Activated CD4-positive, CD25-positive, alpha-beta regulatory T cell treated with anti-CD3 and anti-CD28 coated beads, Interleukin-2, amount 50 U/mL, for 16 hours (primary cell): ENCODE measurements at places on chromosomes 6 and 20.

DNA sequence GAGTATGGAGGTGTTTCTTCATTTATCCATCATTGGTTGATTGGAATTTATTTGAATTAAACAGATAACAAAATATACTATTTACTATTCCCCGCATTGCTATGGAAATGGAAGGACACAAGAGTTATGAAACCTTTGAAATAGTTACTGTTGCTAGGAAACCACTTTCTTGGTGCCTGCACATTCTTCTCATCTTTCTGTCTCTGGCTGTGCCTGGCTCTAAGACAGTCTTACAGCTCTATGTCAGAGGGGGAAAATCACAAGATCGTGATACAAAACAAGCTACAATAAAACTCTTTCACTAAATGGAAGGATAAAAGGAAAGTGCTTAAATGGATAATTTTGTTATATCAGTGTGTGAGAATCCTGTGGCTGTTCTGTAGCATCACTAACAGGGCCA is 453.0 kb downstream of the LMBRD1 start:
- DNase-seq = no peak

GRCh38 chr6:170076466-170077165 is 214.3 kb downstream of the DLL1 start:
- DNase-seq = no peak

GRCh38 chr6:82322386-82322785 is 41.2 kb upstream of the TPBG start:
- no peak for DNase-seq

DNA sequence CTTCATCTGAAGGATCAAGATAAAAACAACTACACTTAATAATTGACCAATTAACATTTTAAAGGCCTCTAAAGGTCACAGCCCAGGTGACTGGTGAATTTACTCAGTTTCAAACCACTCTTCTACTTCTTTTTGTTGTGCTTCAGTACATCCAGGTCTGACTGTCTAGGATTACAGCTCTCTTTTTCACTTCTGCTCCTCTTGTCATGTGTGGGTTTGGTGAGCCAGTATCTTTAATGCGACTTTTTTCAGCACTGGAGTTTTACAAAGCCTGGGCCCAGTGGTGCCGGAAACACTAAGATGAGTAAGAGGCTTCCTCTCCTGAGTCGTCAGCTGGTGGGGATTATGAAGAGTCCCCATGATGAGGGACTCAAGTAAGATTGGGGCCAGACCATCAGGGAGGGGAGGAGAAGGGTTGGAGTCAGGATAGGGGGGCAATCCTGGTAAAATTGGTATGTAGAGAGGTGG is 27.0 kb downstream of the HECA start:
- peak; percentile 55 for DNase-seq

DNA sequence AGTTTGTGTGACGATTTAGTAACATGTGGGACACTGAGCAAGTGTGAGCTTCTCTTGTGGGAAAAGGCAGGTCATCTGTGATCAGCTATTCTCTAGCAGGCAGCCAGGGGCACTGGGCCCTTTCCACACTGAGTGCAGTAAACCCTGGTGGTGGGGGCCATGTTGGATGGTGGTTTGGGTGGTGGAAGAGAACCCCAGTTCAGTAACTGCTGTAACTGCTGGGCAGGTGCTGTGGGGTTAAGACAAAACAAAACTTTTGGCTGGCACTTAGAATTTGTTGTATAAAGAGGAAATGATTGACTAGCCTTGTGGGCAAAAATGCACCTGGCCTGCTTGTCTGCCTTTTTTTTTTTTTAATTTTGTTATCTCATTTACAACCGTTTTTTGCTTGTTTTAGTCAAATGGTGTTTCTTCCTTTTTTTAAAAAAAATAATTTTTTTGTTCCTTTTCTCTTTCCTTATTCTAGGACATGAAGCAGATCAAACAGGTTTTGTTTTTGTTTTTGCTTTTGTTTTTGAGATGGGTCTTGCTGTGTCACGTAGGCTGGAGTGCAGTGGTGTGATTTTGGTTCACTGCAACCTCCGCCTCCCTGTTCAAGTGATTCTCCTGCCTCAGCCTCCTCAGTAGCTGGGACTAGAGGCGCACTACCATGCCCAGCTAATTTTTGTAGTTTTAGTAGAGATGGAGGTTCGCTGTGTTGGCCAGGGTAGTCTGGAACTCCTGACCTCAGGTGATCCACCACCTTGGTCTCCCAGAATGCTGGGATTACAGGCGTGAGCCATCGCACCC is 59.8 kb downstream of the IGF2R start:
- DNase-seq = no peak

DNA sequence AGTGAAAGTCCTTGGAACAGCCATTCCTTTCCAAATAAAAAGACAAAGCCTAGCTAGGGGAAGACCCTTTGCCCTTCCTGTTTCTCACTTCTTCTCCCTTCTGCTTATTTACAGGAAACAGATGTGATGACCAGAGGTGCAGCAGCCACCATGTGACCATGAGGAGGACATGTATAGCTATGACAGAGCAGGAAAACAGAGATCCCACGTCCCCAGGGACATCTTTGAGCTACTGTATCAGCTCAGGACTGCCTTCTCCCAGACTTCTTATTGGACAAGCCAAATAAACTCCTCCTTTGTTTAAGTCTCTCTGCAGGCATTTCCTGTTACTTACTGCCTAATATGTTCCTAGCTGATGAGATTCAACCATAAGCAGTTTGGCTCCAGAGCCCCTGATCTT is 133.1 kb upstream of the MLN start:
- DNase-seq = no peak

DNA sequence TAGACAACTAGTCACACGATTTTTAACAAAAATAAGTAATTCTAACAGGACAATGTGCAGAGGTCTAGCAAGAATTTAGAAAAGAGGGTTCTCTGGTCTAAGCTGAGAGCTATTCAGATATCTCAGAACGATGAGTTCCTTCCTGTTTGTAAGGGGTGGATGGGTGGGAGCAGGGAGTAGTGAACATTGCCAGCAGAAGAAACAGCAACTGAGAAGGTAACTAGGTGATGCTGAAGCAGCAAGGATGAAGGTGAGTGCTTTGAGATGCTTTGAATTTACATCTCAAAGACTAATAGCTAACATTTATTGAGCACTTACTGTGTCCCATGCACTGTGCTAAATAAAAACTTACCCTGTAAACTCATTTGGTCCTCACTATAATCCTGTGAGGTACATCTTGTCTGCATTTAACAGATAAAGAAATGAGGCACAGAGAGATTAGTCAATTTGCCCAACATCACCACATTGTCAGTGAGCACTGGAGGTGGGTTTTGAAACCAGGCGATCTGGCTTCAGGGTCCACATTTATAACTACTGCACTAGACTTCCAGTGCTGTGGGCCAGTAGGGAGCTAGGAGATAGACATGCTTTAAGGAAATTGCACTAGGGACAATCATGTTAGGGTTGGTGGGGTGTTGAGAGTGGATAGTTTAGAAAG is 15.7 kb downstream of the BRD2 start:
- no peak for DNase-seq

DNA sequence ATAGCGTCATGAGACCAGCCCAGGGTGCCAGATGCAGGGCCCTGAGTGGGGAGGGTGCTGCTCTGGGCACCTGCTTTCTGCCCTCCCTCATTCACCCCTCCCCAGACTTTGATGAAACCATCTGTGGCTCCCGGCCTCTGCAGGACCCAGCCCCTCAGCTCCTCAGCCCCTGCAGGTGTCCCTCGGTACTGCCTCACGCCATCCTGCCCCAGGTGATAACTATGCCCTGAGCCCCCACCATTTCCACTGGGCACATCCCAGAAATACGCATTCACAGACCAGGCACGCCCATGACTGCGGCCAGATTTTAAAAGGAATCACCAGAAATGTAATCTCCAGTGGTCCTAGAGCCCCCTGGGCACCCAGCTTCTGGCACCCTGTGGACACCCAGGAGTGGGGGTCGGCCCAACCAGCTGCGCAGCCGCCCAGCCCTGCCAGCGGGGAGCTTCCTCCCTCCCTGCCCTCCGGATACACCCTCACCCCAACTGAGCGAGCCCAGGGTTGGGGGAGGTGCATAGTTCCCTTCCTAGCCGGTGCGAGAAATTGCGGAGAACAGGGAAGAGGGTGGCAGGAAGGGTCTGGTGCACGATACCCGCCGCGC is 615 bp upstream of the NTSR1 start:
- no peak for DNase-seq

DNA sequence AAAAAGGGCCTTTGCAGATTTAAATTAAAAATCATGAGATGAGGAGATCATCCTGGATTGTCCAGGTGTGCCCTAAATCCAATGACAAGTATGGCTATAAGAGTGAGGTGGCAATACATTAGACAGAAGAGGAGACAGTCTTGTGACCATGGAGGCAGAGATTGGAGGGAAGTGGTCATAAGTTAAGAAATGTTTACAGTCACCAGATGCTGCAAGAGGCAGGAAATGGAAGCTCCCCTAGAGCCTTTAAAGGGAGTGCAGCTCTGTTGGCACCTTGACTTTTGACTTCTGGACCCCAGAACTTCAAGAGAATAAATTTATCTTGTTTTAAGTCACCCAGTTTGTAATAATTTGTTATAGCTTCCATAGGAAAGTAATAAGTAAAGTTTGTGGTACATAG is 61.1 kb downstream of the HMGN3 start:
- no peak for DNase-seq

DNA sequence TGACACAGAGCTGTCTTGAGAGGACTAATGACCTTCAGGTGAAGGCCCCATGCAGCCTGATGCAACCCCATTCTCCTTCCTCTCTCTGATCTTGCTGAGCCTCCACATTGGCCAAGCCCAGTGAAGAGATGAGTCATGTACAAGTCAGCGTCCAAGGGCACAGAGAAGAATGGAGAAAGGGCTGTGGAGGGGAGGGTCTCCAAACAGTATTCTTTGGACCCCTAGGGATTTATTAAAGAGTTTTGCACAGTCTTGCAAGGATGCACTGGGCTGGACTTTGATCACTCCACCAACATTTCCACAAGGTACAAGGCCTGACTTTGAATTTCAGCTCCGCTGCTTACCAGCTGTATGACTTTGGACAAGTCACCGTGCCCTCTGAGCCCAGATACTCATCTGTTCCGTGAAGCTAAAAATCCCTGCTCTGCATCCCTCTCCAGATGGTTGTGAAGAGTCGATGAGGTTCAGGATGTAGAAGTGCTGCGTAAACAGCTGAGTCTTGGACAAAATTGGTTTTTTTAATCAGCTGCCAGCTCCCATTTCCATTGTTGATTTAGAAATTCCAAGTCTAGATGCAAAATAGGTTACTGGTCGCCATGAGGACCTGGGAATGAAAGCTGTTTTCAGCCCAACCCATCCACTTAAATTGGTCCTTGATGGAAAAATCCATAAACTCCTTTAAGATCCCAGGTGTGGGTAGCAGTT is 14.1 kb upstream of the KCNG1 start:
- no peak for DNase-seq

DNA sequence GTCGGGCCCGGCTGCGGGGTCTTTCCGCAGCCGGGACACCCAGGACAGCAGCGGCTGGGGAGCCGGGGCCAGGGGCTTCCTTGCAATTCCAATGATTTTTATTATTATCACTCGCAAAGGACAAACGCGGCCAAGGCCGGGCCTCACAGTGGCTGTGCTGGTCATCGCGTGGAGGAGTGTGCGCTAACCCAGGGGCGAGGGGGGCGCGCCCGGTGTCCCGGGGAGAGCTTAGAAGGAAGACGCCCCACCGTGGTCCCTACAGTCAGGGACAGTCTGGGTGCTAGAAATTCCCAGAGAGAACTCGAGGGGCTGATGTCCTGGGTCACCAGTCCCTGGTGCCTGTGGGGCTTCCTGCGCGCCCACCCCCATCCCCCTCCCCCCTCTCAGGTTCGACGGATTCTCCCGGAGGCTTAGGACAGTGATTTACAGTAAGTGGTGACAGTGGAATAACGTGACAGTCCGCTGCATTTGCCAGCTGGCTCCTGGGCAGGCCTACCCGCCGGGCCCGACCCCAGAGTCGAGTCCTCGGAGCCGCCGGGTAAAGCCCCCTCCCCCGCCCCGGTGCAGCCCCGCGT is 9.5 kb downstream of the FOXC1 start:
- DNase-seq = no peak

GRCh38 chr20:15675813-15676484 is 897.3 kb downstream of the KIF16B start:
- DNase-seq = no peak

GRCh38 chr6:1613688-1614447 is 4.2 kb downstream of the FOXC1 start:
- no peak for DNase-seq

- no peak for DNase-seq
Observed at GRCh38 chr6:56475736-56476457, 166.8 kb downstream of the DST start.

- DNase-seq = no peak
Observed at GRCh38 chr6:158630938-158631616, 13.5 kb downstream of the DYNLT1 start.

- DNase-seq = no peak
Observed at GRCh38 chr20:42173440-42173839, 555.3 kb upstream of the CHD6 start.

DNA sequence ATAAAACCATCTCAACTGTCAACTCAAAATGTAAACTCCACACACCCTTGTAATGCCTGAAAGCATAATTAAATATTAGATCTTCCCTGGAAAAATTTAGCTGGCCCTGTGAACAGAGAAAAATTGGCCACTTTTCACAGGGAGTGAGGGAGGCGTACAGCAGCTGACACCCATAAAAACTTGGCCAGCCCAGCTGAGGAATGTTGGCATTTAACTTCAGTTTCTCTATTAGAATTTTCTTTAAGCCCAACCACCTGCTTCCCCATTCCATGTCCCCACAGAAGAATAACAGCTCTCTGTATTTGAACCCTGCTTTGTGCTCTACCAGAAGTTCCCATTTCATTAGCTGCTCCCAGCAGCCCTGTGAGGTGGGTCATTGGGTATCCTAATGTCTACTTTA is 41.0 kb downstream of the PKHD1 start:
- DNase-seq = no peak

- DNase-seq = no peak
Observed at GRCh38 chr20:13610184-13610583, 28.5 kb downstream of the TASP1 start.

DNA sequence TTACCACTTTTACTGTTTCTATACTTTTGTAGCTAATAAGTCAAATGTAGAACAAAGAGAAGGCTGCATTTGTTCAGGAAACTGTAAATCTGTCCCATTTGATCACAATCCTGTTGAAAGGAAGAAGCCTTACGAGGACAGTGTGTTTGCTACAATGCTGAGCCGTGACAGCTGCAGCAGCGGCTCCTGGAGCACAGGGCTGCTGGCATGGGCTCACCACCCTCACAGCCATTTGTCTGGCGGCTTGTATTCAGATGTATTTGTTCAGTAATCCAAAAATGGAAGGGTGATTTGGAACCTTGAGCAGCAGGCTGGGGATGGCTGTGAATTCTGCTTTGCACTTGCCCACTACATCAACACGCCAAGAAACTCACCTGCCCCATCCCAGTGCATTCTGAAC is 5.7 kb downstream of the TUBB2A start:
- DNase-seq = no peak

DNA sequence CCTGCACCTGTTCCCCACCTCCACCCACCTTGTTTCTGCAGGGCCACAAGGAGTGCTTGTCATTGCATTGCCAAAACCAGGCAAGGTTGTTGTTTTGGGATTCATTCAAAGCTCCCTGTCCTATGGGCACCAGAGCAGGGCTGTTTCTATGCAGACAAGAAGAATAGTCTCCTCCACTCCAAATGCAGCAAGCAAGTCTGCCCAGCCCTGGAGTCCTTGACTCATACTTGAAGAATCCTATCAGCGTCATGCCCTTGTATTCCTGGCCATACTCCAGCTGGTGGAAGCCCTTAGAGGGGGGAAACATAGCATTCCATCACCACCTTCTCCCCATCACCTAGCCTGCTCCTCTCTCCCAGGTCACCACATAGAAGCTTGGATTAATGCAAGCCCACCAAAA is 145.3 kb upstream of the ECI2 start:
- no peak for DNase-seq
